ENCODE measurements at places on chromosomes 1 and 21.

GRCh38 chr1:76948846-76949245 is 81.6 kb downstream of the ST6GALNAC5 start:
- DNase-seq = no peak

DNA sequence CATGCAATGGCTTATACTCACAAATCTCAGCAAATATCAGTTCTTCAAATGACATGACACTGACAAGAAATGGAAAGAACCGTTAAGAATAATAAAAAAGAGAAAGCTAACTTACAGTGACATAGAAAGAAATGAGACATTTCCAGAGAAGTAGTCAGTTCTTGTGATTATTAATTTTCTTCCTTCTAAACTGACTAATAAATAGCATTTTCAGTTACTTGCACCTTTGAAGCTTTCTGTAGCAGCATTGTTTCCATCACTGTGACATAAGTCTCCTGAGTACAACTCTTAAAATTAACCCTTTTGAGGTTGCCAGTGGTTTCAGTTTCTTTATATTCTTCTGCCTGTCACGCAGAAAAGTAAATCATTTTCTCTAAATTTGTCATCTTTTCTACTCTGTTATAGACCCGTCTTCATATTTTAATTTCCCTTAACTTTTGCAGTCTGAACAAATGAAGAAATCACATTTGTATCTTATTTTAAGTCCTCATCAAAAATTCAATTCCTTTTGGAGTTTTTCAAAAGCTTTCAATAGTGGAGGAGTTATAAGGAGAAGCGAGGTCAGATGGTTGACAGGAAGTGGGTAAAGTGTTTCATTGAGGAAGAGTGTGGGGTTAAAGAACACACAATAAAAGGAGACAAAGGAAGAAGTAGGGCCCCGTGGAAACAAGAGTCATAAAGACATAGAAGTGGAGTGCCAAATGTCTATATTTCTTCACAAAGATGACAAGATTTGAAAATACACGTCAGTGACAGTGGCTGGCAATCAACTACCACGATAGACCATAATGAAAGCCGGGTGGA is 57.9 kb upstream of the S1PR1 start:
- DNase-seq = no peak

- DNase-seq = no peak
Observed at GRCh38 chr1:167507719-167508118, 10.6 kb downstream of the CD247 start.

DNA sequence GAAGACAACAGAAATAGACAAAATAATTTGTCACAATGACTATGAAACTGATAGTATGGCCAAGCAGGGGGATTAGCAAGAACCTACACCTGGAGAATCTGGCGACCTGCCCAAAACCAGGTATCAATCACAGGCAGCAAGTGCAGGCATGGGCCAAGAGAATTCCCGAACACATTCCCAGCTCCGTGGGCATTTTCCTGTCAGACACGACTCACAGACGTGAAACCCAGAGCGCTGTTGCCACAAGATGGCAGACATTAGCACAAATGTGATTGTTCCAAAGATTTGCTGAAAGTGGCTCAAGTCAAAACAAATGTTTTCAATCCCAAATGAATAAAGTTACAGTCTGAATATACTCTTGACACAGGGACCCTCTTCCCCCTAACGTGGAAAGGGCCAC is 36.8 kb downstream of the HLCS start:
- no peak for DNase-seq

GRCh38 chr1:44313265-44313918 is 41.7 kb downstream of the ERI3 start:
- DNase-seq = no peak

- no peak for DNase-seq
Observed at GRCh38 chr1:167088746-167089417, 1.3 kb downstream of the GPA33 start.

GRCh38 chr1:54255026-54255702 is 55.2 kb downstream of the MRPL37 start:
- DNase-seq = no peak

GRCh38 chr1:15103906-15104305 is 49.6 kb upstream of the TMEM51 start:
- no peak for DNase-seq

GRCh38 chr1:184734980-184735379 is 19.7 kb downstream of the EDEM3 start:
- DNase-seq = no peak

GRCh38 chr1:180912211-180912800 is 391 bp upstream of the KIAA1614 start:
- no peak for DNase-seq

DNA sequence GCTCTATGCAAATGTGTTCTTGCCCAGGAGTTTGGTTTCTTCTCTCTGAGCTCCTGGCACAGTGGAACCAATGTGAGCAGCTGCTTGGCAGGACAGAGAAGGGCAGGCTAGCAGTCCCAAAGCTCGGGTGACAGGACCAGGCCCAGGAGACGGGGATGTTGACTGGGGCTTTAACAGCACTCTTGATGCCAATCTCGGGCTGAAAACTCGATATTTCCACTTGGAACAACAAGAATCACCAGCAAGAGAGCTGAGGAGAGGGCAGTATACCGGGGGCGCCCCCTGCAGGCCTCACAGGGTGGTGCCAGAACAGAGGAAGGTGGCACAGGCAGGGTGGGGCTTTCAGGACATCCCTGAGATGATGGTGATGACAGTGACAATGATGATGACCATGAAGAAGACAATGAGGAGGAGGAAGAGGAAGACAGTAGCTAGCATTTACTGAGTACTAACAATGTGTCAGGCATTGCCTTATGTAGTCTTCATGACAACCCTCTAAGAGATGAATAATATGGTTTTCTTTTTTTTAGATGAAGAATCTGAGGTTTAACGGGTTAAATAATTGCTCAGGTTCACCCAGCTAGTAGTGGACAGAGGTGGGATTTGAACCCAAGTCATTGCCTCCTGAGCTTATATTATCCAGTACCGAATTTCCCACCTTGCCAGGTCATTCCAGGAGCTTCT is 2.7 kb upstream of the KCNJ9 start:
- peak; percentile 50 for DNase-seq

DNA sequence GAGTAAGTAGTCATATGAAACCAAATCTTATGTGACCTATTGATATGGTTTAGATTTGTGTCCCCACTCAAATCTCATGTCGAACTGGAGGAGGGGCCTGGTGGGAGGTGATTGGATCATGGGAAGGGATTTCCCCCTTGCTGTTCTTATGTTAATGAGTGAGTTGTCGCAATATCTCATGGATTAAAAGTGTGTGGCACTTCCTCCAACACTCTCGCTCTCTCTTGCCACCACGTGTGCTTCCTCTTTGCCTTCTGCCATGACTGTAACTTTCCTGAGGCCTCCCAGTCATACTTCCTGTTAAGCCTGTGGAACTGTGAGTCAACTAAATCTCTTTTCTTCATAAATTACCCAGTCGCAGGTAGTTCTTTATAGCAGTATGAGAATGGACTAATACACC is 241.2 kb downstream of the RGS7 start:
- no peak for DNase-seq
